Stimulated activated CD4-positive, alpha-beta T cell treated with anti-CD3 and anti-CD28 coated beads, Interleukin-1b, Interleukin-23, amount 100 ng/mL, for 4 hours (primary cell): ENCODE measurements at places on chromosomes 4 and X.

- DNase-seq: no peak
Observed at GRCh38 chrX:11264925-11265324, 28.3 kb upstream of the AMELX start.

- no peak for DNase-seq
Observed at GRCh38 chr4:5812506-5813229, 80.2 kb downstream of the CRMP1 start.

DNA sequence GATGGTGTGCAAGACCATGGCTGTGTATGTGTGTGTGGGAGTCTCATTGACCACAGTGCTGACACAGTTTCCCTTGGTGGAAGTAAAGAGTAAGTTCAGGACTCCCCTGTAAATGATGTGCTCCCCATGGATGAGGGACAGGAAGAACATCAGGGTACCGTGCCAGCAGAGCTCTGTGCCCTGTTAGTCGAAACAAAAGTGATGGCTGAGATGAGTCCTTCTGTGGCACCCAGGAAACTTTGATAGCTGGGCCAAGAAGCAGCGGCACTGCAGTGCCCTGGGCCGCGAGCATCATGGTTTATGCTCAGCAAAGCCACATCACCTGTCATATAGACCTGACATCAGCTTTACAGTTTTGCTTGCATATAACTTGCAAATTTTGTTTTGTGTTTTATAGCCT is 61.4 kb upstream of the CLDN34 start:
- no peak for DNase-seq

GRCh38 chrX:68841251-68842049 is 12.6 kb downstream of the EFNB1 start:
- no peak for DNase-seq

DNA sequence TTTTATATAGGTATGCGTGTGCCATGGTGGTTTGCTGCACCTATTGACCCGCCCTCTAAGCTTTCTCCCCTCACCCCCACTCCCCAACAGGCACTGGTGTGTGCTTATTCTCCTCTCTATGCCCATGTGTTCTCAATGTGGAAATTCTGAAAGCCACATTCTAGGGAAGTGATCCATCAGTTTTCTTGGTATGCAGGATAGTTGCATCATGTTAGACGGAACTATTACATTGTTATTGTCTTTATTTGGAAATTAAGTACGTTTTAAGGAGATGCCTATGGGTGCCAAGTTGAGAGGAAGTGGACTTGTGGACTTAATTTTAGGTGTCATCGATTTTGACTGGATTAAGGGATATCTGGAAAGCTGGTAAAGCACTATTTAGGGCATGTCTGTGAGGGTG is 204.6 kb downstream of the RBM46 start:
- DNase-seq: no peak

- DNase-seq: no peak
Observed at GRCh38 chrX:17737710-17737985, 355 bp downstream of the SCML1 start.

DNA sequence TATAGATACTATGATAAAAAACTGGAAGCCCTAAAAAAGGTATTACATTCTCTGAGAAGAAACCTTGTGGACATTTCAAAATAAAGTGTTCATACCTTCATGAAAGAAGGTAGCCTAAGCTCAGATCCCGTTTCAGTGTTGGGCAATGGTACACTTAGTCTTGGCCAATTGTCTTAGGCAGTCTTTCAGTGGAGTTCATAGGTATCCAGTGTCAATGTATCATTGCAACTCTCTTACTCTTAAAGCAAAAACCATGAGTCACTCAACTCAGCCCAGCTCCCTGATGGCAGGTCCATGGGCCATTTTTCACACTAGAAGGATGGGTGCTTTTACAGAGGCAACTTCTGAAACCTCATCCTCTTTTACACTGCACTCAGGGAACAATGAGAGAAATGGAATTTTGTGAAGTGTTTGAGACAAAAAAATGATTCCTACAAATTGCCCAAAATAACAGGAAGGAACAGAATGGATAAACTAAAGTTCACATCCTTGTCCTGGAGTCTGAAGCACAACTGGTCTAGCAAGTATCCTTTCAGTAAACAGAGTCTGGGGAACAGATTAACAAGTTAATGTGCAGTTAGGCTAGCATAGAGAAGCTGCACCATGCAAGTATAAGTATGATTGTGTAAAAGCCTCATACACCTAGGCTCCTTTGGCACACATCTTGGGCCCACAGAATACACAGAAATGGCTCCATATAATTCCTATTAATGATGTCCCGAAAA is 7.0 kb upstream of the ZNF827 start:
- no peak for DNase-seq

- DNase-seq: no peak
Observed at GRCh38 chrX:153688911-153689590, 1.3 kb downstream of the SLC6A8 start.

DNA sequence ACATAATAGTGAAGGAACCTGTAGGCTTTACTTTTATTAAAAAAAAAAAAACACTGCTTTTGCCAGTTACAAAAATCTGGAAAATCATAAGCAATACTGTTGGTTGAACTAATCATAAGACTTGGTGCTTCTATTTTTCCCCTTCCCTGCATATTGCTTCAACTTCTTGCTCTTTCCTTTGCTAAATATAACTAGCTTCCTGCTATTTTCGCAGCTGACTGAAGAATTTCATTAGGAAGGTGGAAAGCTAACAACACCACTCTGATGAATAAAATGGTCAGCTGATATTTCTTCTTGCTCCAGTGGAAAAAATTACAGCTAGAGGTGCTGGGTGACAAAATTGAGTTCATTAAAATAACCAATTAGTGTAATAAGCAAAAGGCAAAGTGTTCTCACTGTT is 39.3 kb downstream of the MEPE start:
- DNase-seq: no peak
